Femur (tissue), 1 donor: ENCODE measurements at places on chromosomes 6 and 20.

GRCh38 chr6:154394571-154394970, 38.0 kb upstream of the IPCEF1 start:
- DNase-seq: no peak

DNA sequence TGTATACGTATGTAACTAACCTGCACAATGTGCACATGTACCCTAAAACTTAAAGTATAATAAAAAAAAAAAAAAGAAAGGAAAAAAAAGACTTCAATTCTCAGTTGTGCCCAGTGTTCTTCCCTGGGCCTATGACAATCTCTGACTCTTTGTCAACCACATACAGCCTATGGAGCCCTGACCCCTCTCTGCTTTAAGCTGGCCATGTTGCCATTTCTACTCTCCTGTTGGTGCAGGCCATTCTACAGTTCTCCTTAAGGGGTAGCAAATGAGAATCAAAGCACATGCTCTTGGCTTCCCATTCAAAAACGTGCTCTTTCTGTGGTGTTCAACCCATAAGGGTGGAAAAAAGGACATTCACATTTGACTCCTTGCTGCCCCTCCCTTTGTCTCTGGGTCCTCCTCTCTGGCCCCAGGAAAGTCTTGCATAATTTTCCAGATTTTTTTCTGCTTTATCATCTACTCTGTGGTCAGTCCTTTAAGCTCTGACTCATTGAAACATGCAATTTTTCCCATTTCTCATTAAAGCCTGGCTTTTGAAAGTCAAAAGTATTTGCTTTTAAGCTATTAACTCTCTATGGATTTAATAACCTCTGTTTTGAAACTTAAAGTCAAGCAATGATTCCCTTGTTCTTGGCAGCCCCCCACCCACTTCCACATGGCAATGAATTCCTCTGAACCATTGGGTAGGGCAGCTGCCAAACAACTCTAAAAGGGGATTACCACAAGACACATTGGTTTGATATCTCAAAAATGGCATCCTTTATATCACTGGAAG, 208.6 kb upstream of the MCHR2 start:
- no peak for DNase-seq

- no peak for DNase-seq
These were observed 33.3 kb downstream of the NTSR1 start for GRCh38 chr20:62741701-62742491.

GRCh38 chr20:1437235-1437904, 29.3 kb downstream of the NSFL1C start:
- DNase-seq: peak; percentile 77

GRCh38 chr6:139760128-139760527, 385.7 kb upstream of the CITED2 start:
- no peak for DNase-seq

DNA sequence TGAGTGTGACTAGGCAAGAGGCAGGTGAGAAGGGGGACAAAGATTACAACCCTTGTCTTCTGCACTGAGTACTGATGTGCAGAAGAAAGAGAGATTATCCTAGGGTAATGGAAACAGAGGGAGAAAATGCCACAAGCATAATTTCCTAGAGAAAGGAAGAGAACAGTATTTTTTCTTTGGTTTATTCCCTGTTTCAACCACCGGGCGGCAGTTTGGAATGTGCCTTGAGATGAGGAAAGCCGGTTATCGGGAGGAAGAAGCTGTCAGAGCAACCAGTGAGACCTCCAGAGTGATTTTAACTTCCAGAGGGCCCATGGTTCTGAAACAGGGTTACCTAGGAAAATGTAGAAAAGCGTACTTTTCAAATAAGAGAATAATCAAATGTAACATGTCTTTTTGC, 121.4 kb downstream of the REV3L start:
- DNase-seq: peak; percentile 56

DNA sequence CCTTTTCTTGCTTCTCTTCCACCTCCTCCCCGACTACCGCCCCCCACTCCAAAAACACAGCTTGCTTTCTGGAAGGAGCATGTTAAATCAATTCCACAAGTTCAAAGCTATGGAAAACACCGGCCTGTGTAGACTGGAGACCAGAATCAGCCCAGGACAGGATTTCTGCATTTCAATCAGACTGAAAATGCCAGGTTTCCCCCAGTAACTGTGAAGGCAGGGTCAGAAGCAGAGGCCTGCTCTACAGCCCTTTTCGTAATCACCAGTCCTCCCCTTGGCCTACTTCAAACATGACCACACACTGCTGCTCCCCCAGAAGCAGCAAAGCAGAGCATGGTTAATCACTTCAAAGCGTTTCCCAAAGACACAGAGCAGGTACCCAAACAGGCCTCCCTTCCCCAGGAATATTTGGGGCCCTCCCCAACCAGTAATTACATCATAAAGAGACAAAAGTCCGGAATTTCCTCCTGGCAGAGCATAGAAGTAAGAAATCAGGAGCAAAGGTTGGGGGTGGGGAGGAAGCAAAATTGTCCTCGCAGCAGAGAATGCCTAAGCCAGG, 38.4 kb downstream of the ZMYND8 start:
- DNase-seq: no peak

GRCh38 chr20:62795023-62795761, 1.1 kb upstream of the MRGBP start:
- no peak for DNase-seq

- no peak for DNase-seq
These were observed 460.4 kb upstream of the MARCKS start for GRCh38 chr6:113396730-113397129.

DNA sequence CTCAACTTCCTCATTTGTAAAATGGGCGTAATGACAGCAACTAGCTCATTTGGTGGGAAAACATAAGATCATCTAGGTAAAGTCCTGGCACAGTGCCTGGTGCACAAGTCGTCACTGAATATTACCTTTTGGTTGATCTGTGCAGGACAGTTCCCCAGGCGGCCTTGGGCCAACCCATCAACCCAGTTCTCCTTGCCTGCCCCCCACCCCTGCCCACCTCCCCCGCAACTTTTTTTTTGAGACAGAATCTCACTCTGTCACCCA, 99.2 kb downstream of the JPH2 start:
- DNase-seq: no peak

- DNase-seq: no peak
These were observed 20.1 kb downstream of the ACOT13 start for GRCh38 chr6:24686946-24687345.

DNA sequence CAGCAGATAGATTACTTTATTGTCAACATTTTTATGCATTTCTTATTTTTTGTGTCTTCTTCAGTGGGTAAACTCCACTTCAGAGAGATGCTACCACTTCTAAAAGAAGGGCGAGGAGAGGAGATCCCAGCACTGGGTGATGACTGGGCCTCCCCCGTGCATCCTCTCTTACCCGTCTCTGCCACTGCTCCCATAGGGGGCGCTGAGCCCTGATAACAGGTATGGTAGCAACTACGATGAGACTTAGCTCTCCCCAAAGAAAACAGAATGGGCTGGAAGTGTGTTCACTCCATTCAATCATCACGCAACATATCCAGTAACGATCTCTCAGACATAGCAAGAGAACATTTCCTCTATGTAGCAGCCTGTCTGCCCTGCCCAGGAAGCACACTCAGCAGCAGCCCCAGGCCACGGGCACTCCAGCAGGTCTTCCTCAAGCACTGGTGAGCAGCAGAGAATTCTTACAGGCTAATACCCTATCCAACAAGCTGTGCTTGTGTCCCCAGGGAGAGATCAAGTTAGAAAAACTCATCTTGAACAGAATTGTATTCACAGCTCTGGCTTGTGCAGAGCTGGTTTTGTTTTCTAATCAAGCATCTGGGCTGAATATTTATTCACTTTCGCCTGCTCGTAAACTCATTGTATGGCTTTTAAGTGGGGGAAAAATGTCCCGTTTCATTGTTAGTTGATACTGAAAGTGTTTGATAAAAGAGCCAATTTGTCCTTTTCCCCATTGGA, 533.1 kb upstream of the CDH4 start:
- DNase-seq: no peak
